ENCODE measurements at places on chromosomes 12 and 14.

- DNase-seq = no peak
Measured at GRCh38 chr12:124800506-124800905, 63.2 kb downstream of the SCARB1 start.

- DNase-seq = no peak
Measured at GRCh38 chr12:129826273-129826672, 77.6 kb downstream of the TMEM132D start.

- no peak for DNase-seq
Measured at GRCh38 chr14:78653173-78653572, 483.0 kb downstream of the NRXN3 start.

DNA sequence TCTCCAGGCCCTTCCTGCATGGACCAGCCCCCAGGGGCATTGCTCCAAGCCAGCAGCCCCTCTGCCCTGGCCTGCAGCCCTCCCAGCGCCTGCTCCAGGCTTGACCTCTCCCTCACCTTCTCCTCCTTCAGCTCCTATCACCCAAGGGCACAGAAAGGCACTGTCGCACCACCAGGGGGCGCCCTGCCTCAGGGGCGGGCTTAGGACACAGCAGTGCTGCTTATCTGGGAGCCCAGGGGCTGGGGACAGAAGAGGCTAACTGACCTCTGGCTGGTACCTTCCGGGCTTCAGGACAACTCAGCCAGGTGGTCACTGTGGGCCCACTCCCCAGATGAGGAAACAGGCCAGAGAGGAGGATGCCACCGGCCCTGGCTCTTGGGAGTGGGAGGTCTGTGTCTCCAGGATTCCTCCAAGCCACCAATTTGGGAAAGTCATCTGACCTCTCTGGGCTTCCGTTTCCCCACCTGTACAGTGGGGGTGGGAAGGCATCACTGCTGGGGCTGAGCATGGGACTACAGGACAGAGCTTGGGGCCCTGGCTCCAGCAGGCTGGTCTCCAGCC, 25.3 kb upstream of the GPR132 start:
- DNase-seq = peak; percentile 73

DNA sequence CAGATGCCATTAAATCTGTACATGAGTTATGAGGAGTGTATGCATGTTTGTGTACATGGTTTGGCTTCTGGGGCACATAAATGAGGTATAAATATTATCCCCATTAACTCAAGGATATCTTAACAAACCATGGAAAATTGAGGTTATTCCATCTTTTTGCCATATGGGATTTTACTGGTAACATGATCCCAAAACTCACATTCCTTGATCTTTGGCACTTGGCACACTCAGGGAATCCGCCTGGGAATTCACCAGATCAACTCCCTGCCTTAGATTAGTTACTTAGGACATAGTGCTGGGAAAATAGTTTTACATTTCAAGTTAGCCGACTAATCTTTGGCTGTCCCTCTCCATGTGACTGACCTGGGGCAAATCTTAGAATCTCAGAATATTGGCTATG, 16.9 kb downstream of the CDKN1B start:
- no peak for DNase-seq
